Activated CD4-positive, alpha-beta T cell treated with anti-CD3 and anti-CD28 coated beads, Interleukin-2, amount 10 ng/mL, durations not matched to agents 24 days and 14 days (primary cell): ENCODE measurements at places on chromosomes 5 and 9. TPM values are rescaled to one million over a fixed set of nuclear protein-coding genes. Genes with fewer than 3 reads are reported as not detected.

DNA sequence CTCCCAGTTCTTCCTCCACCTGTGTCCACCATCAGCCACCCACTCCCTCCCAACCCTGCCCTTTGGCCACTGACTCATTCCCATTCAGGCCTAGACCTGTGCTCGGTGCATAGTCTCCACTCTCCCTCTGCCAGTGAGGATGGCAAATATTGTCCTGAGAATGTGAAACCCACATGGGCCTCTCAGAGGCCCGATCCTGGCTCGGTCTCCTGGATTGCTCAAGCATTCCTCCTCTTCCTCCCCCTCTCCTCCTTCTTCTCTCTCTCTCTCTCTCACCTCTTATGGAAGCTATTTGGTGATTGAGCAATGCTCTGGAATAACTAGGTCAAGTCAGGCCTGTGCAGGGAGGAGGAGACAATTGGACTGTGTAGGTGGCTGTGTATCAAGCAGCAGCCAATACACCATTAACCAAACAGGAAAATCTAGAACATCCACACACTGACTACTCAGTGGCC is 99.9 kb downstream of the KLF4 start:
- DNase-seq: no peak
- H3K36me3 ChIP-seq: no peaks in the 10 kb centered on the region
- H3K4me3 ChIP-seq: no peak overlapping the region
- H3K27me3 ChIP-seq: peaks cover 2% of the 10 kb centered on the region
- no peaks in the 10 kb centered on the region for H3K4me1 ChIP-seq
- H3K27ac ChIP-seq: no peak overlapping the region

- no peak overlapping the region for H3K4me3 ChIP-seq
- H3K27ac ChIP-seq: no peak overlapping the region
- H3K27me3 ChIP-seq: peaks cover 2% of the 10 kb centered on the region
Measured at GRCh38 chr5:112581811-112582320, 155.8 kb upstream of the APC start.

GRCh38 chr9:134802216-134802795 is 78.3 kb upstream of the FCN2 start:
- H3K4me3 ChIP-seq: no peak overlapping the region
- H3K4me1 ChIP-seq: no peaks in the 10 kb centered on the region
- no peak overlapping the region for H3K27ac ChIP-seq
- no peaks in the 10 kb centered on the region for H3K27me3 ChIP-seq

DNA sequence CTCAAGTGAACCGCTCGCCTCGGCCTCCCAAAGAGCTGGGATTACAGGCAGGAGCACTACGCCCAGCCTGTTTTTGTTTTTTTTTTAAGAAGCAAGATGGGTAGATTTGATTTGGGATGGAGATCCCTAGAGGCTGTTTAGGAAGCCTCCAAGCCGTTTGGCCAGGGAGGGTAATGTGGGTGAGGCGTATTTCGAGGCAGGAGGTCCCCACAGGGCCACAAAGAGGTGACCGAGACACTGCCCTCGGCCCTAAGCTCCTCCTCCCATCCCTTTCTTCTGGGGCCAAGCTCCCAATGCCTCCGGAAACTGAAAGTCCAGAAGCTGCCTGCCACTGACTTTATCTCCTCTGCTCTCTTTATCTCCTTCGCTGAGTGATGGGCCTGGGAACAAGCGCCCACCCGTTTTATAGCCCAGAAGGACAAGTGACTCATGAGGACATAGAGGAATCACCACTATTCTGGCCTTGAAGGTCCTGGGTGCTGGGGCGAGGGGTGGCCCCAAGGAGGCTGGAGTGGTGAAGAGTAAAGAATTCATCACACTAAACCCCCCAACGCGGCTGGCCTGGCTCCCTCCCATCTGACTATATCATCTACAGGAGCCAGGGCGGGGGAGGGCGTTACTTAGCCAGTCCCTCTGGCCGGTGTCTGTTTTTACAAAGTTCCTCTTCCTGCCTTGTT is 2.0 kb upstream of the RALGDS start:
- H3K4me3 ChIP-seq: no peak overlapping the region
- no peaks in the 10 kb centered on the region for H3K27me3 ChIP-seq
- H3K27ac ChIP-seq: peak overlapping the region; percentile 65
- no peak for DNase-seq

DNA sequence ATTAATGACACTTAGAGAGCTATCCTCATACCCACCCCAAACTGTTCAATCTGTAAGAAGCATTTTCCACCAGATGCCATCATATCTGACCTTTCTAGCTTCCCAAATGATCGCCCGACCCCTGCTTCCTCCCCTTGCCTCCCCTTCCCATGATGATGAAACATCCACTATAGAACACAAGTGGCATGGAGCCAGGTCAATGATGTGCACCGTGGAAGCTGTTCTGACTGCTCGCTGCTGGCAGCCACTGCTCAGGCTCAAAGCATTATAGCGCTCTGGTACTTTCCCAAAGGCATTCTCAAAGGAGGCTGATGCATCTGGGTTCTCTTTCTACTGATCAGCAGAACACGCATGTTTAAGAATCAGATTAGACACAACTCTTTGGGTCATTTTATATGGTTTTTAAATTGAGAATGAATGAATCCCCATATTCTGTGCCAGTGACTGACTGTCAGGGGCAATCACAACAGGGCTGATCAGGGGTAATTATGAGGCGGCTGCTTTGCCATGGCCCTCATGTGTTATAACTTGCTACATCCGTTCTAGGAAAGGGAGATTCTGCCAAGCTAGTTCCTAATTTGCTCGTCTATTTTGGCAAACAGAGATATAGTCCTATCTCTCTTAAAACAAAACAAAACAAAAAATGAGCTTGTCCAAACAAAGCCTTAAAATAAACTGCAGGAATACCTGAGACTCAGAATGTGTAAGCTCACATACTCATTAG is 343.7 kb downstream of the ENC1 start:
- no peak overlapping the region for H3K27ac ChIP-seq
- no peak for DNase-seq
- no peaks in the 10 kb centered on the region for H3K36me3 ChIP-seq
- no peaks in the 10 kb centered on the region for H3K4me1 ChIP-seq

- no peak overlapping the region for H3K4me3 ChIP-seq
- peaks cover 5% of the 10 kb centered on the region for H3K4me1 ChIP-seq
- no peaks in the 10 kb centered on the region for H3K36me3 ChIP-seq
- no peak for DNase-seq
- no peak overlapping the region for H3K27ac ChIP-seq
Measured at GRCh38 chr9:534886-535285, 306.6 kb upstream of the DMRT1 start.

- peaks cover 26% of the 10 kb centered on the region for H3K36me3 ChIP-seq
- DNase-seq: no peak
- H3K27me3 ChIP-seq: no peaks in the 10 kb centered on the region
- H3K27ac ChIP-seq: no peak overlapping the region
Measured at GRCh38 chr9:135929656-135930445, 22.5 kb upstream of the CAMSAP1 start.

- H3K4me3 ChIP-seq: no peak overlapping the region
- DNase-seq: no peak
- no peak overlapping the region for H3K27ac ChIP-seq
- H3K4me1 ChIP-seq: peaks cover 16% of the 10 kb centered on the region
Measured at GRCh38 chr9:113456235-113456634, 7.3 kb upstream of the RGS3 start.

DNA sequence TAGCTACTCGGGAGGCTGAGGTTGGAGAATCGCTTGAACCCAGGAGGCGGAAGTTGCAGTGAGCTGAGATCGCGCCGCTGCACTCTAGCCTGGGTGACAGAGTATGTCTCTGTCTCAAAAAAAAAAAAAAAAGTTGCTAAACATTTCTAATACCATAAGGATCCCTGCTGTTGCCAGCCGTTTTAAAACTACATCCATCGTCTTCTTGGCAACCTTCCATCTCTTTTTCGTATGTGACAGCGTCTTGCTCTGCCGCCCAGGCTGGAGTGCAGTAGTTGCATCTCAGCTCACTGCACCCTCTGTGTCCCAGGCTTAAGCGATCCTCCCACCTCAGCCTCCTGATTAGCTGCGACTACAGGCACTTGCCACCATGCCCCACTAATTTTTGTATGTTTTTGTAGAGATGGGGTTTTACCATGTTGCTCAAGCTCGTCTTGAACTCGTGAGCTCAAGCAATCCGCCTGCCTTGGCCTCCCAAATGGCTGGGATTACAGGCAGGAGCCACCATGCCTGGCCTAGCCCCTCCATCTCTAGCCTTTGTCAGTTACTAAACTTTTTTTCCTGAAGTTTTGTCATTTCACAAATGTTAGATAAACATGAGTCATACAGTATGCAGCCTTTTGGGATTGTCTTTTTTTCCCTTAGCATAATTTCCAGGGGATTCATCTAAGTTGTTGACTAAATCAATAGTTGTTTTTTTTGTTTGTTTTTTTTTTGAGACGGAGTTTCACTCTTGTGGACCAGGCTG is 13.5 kb downstream of the NSD1 start:
- H3K27ac ChIP-seq: no peak overlapping the region
- H3K4me1 ChIP-seq: peaks cover 11% of the 10 kb centered on the region
- peaks cover 31% of the 10 kb centered on the region for H3K36me3 ChIP-seq
- H3K4me3 ChIP-seq: no peak overlapping the region
- no peak for DNase-seq

DNA sequence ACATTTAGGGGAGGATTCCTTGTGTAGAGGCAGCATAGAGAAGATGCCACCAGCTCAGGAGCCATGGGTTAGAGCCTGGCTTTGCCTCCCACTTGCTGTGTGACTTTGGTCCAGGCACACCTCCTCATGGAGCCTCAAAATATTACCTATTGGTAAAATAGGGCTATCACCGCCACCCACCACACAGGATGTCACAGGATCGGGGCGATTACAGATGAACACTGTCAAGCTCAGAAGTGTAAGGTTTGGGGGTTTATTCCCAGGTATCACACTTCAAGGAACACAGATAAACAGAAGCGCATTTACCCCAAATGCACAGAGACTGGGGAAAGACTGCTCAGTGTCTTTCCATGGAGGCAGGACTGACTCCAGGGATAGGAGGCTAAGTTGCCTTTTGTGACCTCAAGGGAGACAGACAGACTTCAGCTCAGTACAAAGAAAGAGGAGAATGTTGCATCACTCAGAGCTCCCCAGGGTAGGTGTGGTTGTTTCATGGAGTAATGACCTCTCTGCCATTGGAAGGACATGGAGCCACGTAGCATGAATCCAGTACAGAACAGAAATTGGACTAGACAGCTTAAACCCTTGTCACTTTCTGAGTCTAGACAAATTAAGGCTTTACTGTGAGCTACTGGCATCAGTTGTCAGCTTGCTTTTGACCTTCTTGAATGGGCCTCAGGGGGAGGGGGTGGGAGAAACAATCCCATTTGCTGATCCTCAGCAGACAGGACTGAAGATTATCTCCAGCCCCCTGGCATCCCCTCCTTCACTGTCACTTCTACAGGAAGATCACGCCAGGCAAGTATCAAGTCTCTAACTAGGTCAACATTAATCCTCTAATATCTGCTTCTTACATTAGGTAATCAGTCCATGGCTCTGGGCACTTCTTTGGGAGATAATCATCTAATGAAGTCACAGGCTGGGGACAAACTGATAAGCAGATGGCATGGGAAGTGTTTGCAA is 6.5 kb downstream of the TRAF1 start:
- no peaks in the 10 kb centered on the region for H3K27me3 ChIP-seq
- no peak for DNase-seq
- peaks cover 73% of the 10 kb centered on the region for H3K4me1 ChIP-seq

GRCh38 chr5:126138281-126138931 is 284.8 kb upstream of the GRAMD2B start:
- DNase-seq: no peak
- H3K27me3 ChIP-seq: no peaks in the 10 kb centered on the region
- H3K36me3 ChIP-seq: no peaks in the 10 kb centered on the region

GRCh38 chr5:10860645-10861422 is 99.8 kb upstream of the DAP start:
- H3K27me3 ChIP-seq: peaks cover 23% of the 10 kb centered on the region
- H3K4me1 ChIP-seq: no peaks in the 10 kb centered on the region
- no peak for DNase-seq
- H3K27ac ChIP-seq: no peak overlapping the region
- H3K4me3 ChIP-seq: no peak overlapping the region

DNA sequence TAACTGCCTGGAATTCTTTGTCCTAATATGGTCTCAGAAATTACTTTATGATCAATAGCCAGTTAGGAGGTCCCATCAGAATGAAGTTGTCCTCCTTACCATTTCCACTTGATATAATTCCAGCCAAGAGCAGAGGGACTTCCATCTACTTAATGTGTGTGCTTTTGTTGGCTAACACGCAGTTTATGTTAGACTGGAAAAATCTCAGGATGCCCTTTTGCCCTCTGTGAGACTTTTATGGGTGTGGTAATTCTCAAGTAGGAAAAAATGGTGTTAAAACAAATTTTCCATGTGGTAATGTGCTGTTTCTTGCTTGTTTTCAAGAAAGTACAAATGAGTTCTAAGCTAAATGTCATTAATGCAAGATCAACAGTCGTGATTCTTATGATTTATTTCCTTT is 327.1 kb downstream of the MTRR start:
- no peak for DNase-seq
- H3K27ac ChIP-seq: no peak overlapping the region
- H3K36me3 ChIP-seq: no peaks in the 10 kb centered on the region
- no peaks in the 10 kb centered on the region for H3K4me1 ChIP-seq
- no peak overlapping the region for H3K4me3 ChIP-seq

DNA sequence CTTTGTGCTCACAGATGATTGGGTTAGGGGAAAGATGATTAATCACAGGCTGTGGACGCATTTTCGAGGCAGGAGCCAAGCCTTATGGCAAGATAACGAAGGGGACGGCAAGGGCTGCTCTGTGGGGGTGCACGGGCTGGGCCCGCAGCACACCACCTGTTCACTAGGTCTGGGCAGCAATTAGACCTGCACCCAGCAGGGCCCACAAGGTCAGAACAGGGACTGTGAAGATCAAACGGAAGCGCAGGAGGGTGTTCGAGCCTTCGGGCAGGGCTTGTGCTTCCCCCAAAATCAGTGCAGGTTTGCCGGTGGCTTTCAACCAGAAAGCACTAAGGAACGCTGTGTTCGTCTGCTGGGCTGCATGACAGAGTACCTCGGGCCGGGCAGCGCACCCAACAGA is 73.7 kb downstream of the UBE2QL1 start:
- H3K4me1 ChIP-seq: no peaks in the 10 kb centered on the region
- DNase-seq: no peak
- H3K36me3 ChIP-seq: no peaks in the 10 kb centered on the region

Gene IFNB1
- not detected in 2 replicates for total RNA-seq

Gene DTWD2
- 1.8 and 2.2 TPM in 2 replicates for total RNA-seq

Gene CDC26
- 52.0 and 57.4 TPM in 2 replicates for total RNA-seq

Gene DMRT2
- 0.21 and 0.26 TPM in 2 replicates for total RNA-seq

Gene PRSS3
- total RNA-seq: not detected in 2 replicates

Gene RACK1
- 2,172 and 2,196 TPM in 2 replicates for total RNA-seq

Gene CCNO
- total RNA-seq: 0.26 TPM in 1 of 2 replicates, not detected in the other
